ENCODE measurements at places on chromosomes 3 and 15.

- no peak for DNase-seq
These were observed 138.3 kb downstream of the RYR3 start for GRCh38 chr15:33448961-33449606.

DNA sequence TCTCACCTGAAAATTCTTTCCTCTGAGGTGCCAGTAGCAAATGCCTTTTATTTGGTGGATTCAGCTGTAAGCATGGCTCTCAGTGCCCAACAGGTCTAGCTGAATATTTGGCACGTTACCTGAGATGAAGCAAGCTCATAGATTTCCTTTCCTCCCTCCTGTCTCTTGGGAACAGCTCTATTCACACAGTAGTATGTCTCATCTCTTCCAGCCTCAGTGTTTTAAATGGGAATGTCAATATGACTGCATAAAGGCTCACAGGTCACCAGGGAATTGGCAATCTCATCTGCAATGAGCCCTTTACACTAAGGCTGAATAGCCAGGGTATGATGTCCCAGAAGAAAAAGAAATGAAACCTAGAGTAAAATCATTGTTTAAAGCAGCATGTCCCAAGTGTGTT is 733.5 kb downstream of the NTRK3 start:
- no peak for DNase-seq

DNA sequence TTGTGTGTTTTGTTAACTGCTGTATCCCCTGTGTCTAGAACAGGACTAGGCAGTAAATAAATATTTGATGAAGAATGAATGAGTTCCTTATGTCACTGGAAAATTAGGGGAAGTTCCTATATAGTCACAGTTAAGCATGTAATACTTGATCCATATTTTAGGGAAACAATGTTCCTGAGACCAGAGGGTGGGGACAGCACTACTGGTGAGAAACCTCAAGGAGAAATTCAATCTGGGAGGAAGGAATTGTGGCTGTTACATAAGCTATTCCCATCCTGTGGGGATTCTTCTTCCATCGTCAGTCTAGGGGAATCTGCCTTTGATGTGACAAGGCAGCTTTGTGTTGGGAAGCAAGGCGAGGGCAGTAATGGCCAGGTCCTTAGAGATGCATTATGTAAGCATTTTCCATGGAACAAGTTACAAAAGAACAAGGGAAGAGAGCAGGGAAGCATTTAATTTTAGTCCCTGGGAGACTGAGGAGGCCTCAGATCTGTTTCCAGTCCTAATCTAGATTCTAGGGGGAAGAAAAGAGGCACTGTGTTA is 219.3 kb upstream of the TTC14 start:
- no peak for DNase-seq

- DNase-seq, result peak; percentile 82
These were observed 102.3 kb downstream of the MYRIP start for GRCh38 chr3:39911465-39912309.

- peak; percentile 39 for DNase-seq
These were observed 3.3 kb upstream of the CCDC174 start for GRCh38 chr3:14647976-14648955.

DNA sequence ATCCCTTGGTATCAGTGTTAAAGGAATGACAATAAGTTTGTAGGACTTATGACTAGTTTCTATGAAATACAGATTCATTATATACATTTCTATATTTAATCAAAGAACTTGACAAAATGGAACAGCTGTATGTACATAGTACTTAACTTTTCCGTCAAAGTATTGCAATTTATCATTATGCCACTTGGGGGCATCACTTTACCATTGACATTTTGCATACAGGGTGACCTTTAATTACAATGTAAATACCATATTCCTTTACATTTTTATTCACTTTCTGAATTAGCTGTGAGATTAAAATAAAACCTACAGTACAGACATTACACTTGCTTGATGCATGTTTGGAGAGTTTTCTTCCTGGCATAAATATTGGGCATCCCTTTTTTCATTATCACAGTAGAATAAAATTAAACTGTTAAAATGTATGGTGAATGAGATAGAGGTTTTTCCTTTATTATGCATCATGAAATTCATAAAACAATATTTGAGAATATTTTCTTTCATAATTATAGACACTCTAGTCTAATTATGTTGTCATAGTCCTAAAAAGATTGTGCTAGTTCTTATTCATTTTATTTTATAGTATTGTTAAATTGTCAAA is 6.9 kb downstream of the NEK11 start:
- peak; percentile 76 for DNase-seq

DNA sequence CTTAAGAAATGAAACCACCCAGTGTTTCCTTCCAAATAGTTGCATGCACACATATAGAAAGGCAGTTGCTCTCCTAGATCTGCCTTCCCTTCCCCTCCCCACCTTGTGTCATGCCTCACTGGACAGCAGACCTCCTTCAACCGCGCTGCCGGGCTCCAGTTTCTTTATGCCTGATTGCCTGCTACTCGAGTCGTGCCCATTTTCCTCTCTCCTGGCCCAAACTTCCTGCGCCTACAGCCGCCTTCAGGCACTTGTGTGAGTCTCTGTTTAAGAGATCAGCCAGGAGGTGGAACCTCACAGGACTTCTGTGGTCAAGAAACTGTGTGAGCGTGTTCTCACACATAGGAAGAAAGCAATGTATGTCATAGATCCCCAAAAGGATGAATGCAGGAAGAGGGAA is 8.8 kb upstream of the FAM107A start:
- peak; percentile 23 for DNase-seq

DNA sequence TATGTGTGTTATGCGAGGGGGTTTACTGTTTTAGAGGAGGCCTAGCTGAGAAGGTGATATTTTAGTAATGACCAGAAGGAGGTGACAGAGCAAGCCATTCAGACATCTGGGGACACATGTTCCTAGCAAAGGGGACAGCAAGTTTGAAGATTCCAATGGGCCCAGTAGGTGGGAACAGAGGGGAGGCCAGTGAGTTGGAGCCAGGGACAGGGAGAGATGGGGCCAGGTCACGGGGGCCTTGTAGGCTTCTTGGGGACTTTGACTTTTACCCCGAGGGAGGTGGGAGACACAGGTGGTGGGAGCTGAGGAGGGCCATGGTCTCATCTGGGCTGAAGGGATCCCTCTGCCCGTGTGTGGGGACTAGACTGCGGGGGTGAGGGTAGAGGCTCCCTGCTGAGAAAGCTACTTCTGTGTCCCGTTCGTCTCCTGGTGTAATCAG is 72.5 kb downstream of the MGLL start:
- DNase-seq, result no peak

GRCh38 chr15:100021653-100022052 is 288.4 kb upstream of the LYSMD4 start:
- no peak for DNase-seq

DNA sequence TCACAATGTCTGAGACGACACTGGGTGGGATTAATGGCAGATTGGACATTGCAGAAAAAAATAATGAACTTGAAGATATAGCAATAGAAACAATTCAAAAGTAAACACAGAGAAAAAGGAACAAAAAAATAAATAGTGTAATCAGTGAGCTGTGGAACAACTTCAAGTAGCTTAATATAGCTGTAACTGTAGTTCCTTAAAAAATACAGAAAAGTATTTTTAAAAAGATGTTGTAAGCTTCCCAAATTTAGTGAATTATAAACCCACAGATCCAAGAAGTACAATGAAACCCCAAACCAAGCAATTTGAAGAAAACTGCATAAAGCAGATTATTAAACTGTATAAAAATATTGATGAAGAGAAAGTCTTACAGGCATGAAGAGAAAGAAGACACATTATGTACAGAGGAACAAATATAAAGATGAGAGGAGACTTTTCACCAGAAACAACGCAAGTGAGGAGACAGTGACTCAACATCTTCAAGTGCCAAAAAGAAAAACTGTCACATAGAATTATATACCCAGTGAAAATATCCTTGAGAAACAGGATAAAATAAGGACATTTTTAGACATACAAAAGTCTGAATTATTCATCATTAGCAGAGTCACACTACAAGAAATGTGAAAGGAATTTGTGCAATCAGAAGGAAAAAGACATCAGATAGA is 176.4 kb downstream of the NFKBIZ start:
- DNase-seq, result no peak

- DNase-seq, result no peak
These were observed 38.1 kb upstream of the SFMBT1 start for GRCh38 chr3:53083949-53084309.

- no peak for DNase-seq
These were observed 4.6 kb upstream of the SAMMSON start for GRCh38 chr3:69994919-69995318.

DNA sequence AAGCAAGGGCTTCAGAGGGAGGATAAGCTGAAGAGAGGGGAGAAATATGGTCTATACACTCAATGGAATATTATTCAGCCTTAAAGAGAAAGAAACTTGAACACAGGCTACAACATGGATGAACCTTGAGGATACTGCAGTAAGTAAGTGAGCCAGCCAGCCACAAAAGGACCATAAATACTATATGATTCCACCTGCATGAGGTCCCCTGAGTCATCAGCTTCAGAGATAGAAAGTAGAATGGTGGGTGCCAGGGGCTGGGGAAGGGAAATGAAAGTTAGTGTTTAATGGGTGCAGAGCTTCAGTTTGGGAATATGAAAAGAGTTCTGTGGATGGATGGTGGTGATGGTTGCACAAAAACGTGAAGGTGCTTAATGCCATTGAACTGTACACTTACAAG is 68.4 kb upstream of the SEC13 start:
- no peak for DNase-seq
